Peyer's patch (tissue), 4 donors: ENCODE measurements at places on chromosomes 6 and 20. TPM values are rescaled to one million over a fixed set of nuclear protein-coding genes. Genes with fewer than 3 reads are reported as not detected.
A peak's percentile ranks its signal among the peaks of the same experiment; 100 is the strongest.

GRCh38 chr6:4067673-4068072, 11.3 kb downstream of the FAM217A start:
- no peak for DNase-seq
- H3K4me3 ChIP-seq = no peak overlapping the region
- peaks cover 35% of the 10 kb centered on the region for H3K36me3 ChIP-seq
- H3K27me3 ChIP-seq = no peaks in the 10 kb centered on the region

GRCh38 chr6:140175486-140175885, 801.0 kb upstream of the CITED2 start:
- H3K4me1 ChIP-seq = no peaks in the 10 kb centered on the region
- no peak overlapping the region for H3K4me3 ChIP-seq
- no peaks in the 10 kb centered on the region for H3K27me3 ChIP-seq
- no peaks in the 10 kb centered on the region for H3K36me3 ChIP-seq
- DNase-seq = no peak
- no peak overlapping the region for H3K27ac ChIP-seq

- peak; percentile 82 for DNase-seq
- peaks cover 49% of the 10 kb centered on the region for H3K36me3 ChIP-seq
- H3K27ac ChIP-seq = no peak overlapping the region
- no peaks in the 10 kb centered on the region for H3K27me3 ChIP-seq
- no peaks in the 10 kb centered on the region for H3K4me1 ChIP-seq
These were observed 19.6 kb upstream of the IL17F start for GRCh38 chr6:52263709-52264540.

The SMPDL3A gene
- total RNA-seq = 641 TPM

The SLC22A16 gene
- not detected for total RNA-seq
